T-helper 17 cell (primary cell): ENCODE measurements at places on chromosomes 3 and 15.

DNA sequence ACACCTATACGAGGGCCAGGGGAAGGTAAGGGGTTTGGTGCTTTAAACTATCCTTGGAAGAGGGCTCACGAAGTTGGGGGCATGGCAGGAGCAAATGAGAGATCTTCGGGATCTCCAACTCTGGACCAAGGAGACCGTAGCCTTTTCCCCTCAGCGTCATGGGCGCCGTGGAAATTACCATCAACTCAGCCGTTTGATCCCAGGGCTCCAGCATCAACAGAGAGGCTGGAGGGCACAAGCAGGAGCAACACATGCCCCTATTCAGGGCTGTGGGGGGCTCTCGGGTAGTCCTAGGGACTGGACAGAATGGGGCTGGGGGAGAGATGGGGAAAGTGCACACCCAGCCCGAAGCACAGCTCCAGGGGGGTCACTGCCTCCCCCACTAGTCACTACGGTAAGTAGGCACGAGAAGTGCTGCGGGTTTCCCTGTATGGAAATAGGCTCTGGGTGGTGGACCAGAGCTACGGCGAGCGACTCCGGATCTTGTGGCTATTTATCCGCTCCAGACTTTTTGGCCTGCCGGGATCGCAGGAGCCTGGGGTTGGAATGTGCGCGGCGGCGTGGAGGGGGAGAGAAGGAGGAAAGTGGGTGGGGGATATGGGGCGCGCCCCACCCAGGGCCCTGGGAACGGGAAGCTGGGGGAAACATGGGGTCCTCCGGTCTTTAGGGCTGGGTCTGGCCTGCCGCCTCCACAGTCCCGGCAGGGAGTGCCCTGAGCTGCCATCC is 539 bp upstream of the LAMB2 start:
- no peak for DNase-seq

DNA sequence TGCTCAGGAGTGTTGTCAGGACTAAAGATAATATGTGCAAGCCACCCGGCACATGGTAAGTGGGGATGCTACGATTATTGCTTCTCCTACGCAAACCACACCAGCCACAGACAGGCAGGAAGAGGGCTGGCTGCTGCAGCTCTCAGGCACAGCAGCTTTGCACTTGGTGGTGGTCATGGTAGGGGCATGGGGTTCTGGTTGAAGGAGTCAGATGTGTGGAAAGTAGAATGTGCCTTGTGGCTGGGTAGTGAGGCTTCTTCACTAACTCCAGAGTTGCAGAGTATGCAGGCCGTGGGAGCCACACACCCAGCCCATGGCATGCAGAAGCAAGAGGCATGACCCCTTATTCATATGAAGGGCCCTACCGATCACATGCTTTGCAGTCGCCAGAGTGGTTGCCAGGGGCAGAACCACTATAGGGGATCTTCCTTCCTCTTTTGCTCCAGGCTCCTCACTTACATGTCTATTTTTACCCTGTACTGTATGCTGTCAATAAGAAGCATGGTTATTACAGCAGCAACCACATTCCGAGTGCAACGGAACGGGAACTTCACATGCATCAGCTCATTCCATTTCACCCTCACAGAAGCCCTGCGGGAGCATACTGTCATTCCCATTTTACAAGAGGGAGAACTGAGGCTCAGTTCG is 59.2 kb upstream of the HERC1 start:
- peak; percentile 24 for DNase-seq

- DNase-seq: no peak
Observed at GRCh38 chr3:13866041-13866965, 13.6 kb downstream of the WNT7A start.

GRCh38 chr3:149085828-149086231 is 503 bp downstream of the HLTF start:
- peak; percentile 15 for DNase-seq

GRCh38 chr15:66156310-66156975 is 97.1 kb downstream of the MEGF11 start:
- no peak for DNase-seq

DNA sequence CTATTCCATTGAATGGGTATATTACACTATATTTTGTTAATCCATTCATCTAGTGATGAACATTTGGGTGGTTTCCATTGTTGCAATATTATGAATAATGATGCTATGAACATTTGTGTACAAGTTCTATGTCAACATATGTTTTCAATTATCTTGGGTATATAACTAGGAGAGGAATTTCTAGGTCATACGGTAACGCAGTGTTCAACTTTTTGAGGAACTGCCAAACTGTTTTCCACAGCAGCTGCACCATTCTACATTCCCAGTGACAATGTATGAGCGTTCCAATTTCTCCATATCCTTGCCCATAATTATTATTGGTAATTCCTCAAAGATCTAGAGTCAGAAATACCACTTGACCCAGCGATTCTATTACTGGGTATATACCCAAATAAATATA is 24.1 kb upstream of the RORA start:
- no peak for DNase-seq

DNA sequence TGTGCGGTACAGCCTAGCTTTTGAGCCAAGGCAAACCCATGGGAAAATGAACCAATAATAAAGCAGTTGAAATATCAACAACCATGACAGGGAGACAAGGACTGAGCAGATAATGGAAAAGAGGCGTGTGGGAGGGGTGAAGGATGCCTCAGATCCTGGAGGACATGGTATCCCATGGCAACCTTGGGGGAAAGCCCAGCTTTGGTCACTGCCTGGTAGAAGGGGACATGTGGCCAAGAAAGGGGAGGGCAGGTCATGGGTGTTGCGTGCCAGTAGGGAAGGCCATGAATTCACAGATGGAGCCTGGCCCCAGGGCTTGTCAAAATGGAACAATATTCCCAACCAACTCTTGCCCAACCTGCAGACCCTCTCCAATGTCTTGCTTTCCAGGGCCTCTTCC is 140.5 kb upstream of the SMAD3 start:
- DNase-seq: no peak

DNA sequence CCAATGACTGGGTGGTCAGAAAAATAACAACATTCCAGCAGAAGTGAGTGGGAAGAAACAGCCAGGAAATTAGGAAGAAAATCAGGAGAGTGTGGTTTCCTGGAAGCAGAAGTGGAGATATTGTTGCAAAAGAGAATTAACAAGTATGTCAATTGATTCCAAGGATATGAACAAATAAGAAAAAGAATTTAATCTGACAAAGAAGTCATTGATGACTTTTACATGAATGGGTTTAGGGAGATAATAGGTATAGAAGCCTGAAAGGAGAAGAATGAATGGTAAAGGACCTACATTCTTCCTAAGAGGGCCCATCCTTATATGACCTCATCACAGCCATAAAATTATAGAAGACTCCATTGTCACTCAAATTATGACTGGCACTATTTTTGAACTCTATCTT is 1440.1 kb downstream of the OTOL1 start:
- no peak for DNase-seq

DNA sequence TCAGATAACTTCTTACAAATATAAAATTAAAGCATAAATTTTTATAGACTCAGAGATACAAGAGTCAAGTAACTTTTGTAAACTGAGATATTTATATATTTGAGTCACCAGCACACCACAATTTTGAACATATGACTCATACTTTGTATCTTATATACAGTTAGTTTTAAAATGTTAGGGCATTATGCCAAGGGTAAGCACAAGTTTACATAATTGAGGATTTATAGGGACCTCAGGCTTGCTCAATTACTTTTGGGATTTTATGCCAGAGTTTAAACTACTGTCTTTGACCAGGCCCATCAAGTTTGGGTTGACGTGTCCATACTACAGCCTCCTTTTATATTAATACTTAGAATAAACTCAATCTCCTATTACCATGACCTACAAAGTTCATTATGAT is 7.4 kb upstream of the FGF7 start:
- DNase-seq: no peak

GRCh38 chr15:61079529-61079928 is 149.6 kb downstream of the RORA start:
- DNase-seq: no peak

GRCh38 chr3:42549131-42549530 is 32.6 kb downstream of the SEC22C start:
- no peak for DNase-seq

DNA sequence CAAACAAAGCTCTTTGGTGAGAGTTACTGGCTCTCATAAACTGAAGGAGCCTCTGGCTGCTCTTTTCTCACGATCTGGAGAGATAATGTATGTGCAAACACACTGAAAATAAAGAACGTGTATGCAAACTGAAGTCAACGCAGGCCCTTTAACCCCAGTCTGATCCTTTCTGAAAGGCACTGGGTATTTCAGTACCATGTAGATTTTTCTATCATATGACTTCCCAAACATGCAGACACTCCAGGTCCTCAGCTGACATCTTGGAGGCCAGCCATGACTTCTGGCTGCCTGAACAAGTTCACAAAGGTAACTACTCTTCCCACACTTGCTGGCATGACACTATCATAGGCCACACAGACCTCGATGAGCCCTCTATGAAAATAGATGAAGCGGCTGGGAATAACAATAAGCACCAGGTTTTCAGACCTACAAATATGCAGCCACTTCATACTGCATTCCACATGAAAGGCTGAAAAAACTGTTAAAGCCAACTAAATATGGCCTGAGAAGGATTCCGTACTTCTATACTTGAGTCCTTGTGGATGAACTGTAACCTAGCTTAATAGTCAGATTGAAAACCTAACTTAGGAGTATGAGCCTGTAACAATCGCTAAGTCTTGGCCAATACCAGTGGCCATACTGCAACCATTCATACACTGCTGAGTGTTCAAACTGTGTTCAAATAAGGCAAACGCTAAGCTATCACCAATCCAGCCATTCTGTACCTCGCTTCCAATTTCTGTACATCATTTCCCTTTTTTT is 121.3 kb downstream of the THRB start:
- no peak for DNase-seq

DNA sequence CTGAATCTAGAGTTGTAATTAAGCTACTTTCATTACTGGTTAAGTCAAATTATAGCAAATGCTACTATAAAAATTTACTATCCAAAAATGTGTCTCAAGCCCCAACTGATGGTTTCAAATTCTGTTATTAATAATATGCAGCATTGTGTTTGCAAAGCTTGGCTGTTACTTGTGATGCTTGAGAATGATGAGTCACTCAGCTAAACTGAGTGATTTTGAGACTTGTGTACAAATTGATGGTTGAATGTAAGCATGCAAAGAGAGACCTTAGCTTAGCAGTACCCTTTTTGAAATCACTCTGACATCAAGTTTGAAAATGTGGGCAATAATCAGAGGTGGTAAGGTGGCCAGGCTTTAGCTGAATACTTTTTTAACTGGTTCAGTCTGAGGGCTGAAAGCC is 27.6 kb downstream of the OPA1 start:
- no peak for DNase-seq

- DNase-seq: no peak
Observed at GRCh38 chr3:147410116-147410525, 956 bp downstream of the ZIC1 start.

DNA sequence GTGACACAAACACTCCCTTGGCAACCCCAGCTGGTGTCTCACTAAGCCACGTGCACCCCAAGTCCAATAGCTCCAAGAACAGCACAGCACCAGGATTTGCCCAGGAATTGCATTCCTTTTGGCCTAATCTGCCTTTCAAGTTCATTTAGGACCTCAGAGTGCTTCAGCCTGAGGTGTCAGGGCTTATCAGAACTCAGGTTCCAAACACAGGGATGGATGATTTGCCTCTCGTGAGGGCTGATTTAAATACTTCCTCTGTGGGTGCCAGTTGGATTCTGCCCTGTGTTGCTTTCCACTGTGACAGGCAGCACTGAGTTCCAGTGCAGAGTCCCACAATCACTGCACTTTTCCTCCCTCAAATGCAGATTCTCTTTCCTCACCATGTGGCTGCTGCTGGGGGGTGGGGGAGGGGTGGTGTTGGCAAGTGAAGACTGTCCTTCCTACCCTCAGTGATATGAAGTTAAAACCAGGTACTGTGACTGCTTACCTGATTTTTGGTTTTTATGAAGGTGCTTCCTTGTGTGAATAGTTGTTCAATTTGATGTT is 204.3 kb upstream of the STAC start:
- no peak for DNase-seq

DNA sequence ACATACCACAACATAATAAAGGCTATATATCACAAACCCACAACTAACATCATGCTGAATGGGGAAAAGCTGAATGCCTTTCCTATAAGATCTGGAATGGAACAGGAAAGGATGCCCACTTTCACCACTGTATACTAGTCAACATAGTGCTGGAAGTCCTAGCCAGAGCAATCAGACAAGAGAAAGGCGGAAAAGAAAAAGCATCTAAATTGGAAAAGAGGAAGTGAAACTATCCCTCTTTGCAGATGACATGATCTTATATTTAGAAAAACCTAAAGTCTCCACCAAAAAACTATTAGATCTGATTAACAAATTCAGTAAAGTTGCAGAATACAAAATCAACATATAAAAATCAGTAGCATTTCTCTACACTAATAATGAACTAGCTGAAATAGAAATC is 14.6 kb upstream of the PIK3CA start:
- DNase-seq: no peak

DNA sequence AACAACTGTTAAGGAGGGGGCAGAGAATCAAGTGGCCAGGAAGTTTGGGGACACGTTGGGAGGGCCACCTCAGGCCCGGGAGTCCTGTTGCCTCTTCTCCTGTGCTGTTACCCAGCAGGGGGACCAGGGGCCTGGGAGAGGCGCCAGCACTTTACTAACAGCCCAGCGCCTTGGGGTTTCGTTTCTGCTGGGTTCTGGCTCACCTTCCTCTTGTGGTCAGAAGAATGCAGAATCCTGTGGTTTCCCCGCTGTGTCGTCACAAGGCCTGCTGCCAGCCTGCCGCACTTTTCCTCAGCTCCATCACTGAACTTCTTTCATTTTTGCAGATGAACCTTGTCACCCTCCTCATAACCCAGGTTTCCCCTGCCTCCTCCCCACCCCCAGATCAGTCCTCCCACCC is 67.7 kb downstream of the SLC30A4 start:
- DNase-seq: peak; percentile 58

DNA sequence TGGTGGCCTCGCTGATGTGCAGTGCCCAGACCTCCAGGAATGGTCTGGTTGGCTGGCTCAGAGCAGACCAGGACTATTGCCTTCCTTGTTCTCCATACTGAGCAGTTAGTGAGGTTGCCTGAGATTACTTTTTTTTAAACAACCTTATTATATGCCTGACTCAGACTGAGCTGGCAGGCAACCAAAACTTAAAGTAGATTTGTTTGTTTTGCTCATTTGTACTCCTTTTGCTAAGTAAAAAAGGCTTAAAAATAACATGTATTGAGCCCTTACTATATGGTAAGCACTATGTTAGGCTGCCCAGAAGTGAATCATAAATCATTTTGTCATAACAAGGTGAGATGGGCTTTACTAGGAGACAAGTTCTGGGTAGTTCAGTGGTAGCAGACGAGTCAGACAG is 92.4 kb downstream of the GHSR start:
- no peak for DNase-seq

- DNase-seq: no peak
Observed at GRCh38 chr3:104040896-104041295, 1325.8 kb upstream of the ALCAM start.

GRCh38 chr3:127964816-127965215 is 49.8 kb downstream of the KBTBD12 start:
- no peak for DNase-seq

GRCh38 chr3:41111011-41111410 is 88.3 kb upstream of the CTNNB1 start:
- DNase-seq: no peak
